Activated B cell treated with CpG ODN at 0.5 μM for 24 hours (primary cell): ENCODE measurements at places on chromosomes 1 and 21. TPM values are rescaled to one million over a fixed set of nuclear protein-coding genes. Genes with fewer than 3 reads are reported as not detected.

- DNase-seq, result no peak
- no peak overlapping the region for H3K27ac ChIP-seq
- no peaks in the 10 kb centered on the region for H3K27me3 ChIP-seq
- H3K4me1 ChIP-seq, result peaks cover 18% of the 10 kb centered on the region
- H3K4me3 ChIP-seq, result no peak overlapping the region
Observed at GRCh38 chr1:21152423-21153100, 24.1 kb downstream of the EIF4G3 start.

DNA sequence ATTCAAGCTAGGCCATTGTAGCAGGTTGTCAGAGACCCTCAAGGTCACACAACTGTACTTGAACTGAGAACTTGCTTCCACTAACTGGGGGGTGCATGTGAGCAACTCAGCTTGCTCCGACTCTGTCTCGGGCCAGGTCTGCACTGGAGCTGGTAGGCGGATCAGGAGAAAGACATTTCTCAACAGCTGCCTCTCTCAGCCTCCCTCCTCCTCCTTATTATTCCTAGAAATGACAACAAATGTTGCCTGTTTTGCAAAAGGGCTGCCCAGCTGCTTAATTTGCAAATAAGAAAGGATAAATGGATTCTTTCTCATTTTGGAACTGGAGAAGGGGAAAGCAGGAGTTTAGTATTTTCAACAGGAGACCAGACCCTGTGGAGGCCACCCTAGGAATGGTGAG is 140.5 kb downstream of the RHOU start:
- no peaks in the 10 kb centered on the region for H3K27me3 ChIP-seq
- H3K36me3 ChIP-seq, result no peaks in the 10 kb centered on the region
- no peak for DNase-seq
- H3K27ac ChIP-seq, result no peak overlapping the region

DNA sequence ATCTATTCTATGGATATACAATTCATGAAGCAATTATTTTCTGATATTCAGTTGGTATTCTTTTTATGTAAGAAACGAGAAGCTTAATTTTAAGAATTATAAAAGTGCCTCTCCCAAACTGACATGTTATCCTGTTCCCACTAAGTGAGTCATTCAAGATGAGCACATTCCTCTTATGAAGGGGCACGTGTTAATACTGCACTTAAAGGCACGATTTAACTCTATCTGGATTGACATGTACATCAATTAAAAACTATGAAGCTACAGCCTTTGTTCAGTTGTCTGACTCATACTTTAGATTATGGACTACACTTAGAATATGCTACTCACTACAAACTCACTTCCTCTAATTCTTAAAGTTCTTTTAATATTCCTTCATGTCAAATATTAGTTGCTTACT is 111.6 kb downstream of the CYYR1 start:
- H3K4me3 ChIP-seq, result no peak overlapping the region
- H3K27me3 ChIP-seq, result no peaks in the 10 kb centered on the region
- no peak overlapping the region for H3K27ac ChIP-seq
- no peak for DNase-seq

Gene ESRRG
- total RNA-seq, result not detected in 2 replicates
